ENCODE measurements at places on chromosomes 1 and 21.

GRCh38 chr1:39450956-39451606, 40.4 kb upstream of the BMP8A start:
- DNase-seq, result no peak

DNA sequence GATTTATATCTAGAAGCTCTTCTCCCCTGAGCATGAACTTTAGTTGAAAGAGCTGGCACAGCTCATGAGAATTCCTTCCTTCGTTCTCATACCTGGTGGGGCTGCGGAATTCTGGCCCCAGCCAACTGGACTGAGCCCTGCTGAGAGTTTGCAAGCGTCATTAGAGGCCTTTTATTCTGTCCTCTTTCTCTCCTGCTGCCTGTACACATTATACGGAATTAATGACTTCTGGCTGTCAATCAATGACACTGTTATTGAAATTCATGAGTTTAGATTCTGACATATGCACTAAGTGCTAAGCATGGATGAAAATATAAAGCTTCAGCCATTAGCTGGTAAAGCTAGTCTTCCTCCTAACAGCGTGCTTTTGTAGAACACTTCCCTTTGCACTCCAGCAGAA, 27.5 kb downstream of the KAZN start:
- no peak for DNase-seq

GRCh38 chr1:22753481-22753971, 42.9 kb downstream of the EPHB2 start:
- DNase-seq, result no peak

DNA sequence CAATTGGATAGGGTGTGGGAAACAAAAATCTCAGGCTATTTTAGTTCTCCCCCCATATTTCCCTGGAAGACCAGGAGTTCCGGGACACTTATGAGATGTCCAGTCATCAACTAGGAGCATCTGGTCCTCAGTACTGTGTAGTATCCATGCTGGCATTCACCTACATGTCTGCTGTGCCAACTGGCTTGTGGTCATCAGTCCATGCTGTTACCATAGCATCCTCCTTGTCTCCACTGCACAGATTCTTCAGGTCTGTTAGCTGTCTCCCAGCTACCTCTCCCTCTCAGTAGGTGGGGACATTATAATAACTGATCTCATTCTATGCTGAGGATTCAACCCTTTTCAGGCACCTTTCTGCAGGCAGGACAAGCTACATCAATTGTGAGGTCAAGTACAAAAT, 302.9 kb downstream of the BARHL2 start:
- DNase-seq, result no peak

GRCh38 chr21:31604591-31605190, 54.8 kb upstream of the SOD1 start:
- DNase-seq, result peak; percentile 90

DNA sequence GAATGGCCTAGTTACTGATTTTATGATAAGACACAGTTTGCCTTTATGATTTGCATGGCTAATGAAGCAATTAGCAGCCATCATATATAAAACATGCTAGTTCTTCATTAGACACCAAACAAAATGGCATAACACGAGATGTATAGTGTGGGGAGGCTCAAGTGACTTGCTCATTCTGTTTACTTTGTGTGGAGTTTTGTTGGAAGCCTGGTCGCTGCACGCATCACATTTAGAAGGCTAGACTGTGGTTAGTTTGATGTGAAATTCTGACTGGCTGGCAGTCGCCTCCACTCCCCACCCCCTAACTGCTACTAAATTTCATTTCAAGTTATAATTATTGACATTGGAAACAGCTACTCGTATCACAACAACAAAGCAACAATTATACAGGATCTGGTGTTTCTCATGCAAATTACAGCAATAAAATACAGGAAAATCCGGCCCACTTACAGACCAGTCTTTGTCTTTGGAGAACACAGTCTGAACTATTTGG, 356.1 kb downstream of the LMO4 start:
- DNase-seq, result no peak

GRCh38 chr1:212207118-212207517, 78.1 kb upstream of the PPP2R5A start:
- DNase-seq, result no peak

DNA sequence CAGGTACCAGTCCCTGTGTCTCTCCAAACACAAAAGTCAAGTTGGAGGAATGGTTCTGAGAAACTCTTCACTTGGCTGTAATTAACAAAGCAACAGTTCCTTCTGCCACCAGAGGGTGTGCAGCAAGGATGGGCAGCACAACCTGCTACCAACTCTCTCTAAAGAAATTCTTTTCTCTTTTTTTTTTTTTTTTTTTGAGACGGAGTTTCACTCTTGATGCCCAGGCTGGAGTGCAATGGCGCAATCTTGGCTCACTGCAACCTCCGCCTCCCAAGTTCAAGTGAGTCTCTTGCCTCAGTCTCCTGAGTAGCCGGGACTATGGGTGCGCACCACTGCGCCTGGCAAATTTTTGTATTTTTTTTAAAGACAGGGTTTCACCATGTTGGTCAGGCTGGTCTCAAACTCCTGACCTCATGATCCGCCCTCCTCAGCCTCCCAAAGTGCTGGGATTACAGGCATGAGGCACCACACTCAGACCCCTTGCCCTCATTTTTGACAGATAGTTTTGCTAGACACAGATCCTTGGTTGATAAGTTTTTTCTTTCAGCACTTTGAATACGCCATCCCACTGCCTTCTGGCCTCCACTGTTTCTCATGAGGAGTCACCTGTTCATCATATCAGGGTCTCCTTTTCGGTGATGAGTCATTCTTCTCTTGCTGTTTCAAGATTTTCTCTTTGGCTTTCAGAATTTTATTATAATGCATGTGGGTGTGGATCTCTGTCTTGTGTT, 12.1 kb upstream of the DEGS1 start:
- no peak for DNase-seq

- no peak for DNase-seq
These were observed 949.4 kb upstream of the ADGRL4 start for GRCh38 chr1:79955966-79956365.

GRCh38 chr1:168470901-168471431, 72.8 kb downstream of the XCL2 start:
- DNase-seq, result no peak

DNA sequence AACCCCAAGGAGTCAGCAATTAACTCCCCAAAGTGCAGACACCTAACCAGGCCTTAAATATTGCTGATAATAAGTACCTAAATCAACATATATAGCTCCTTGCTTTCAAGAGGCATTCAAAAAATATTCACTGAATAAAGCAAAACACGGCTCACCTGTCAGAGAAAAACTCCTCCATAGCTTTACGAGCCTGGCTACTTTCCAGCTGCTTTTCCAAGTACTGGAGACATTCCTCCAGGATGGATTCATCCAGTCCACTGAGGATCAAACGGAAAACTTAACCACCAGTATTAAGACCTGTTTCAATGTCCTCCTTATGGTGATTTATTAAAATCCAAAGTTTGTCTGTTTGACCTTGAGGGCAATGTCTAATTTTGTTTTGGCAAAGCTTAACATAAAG, 44.6 kb downstream of the UBR4 start:
- DNase-seq, result no peak

GRCh38 chr1:174314433-174314832, 133.3 kb upstream of the GPR52 start:
- no peak for DNase-seq

- DNase-seq, result no peak
These were observed 11.6 kb upstream of the TNFSF18 start for GRCh38 chr1:173062150-173062938.

- DNase-seq, result peak; percentile 42
These were observed 155.2 kb upstream of the KAZN start for GRCh38 chr1:14443164-14443787.

GRCh38 chr1:181104042-181104789, 15.7 kb downstream of the IER5 start:
- no peak for DNase-seq

DNA sequence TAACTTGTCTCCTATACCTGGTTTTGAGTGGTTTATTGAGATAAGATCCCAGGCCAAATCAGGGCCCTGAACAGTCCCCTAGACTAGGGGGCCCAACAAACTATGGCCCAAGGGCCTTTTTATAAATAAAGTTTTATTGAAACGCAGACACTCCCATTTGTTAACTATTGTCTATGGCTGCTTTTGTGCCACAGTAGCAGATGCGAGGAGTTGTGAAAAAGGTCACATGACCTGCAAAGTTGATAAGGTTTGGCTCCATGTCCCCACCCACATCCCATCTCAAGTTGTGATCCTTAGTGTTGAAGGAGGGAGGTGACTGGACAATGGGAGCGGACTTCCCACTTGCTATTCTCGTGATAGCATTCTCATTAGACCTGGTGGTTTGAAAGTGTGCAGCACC, 29.5 kb upstream of the RAB4A start:
- no peak for DNase-seq

DNA sequence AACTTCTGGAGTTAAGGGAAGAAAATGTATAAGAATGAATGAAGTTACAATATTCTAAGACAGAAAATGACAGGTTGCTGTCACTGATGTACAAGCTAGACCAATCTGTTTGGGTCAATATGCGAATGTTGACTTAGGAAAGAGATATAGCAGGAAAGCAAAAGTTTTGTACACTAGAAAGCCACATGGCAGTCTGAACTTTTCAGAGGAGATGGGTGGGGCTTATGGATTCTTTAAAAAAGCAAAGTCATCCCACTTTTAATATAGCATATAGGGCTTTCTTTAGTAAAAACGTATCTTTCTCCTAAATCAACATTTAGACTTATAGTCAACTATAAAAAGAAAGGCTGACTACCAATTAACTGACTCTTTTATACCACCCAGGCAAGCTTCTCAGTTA, 381.2 kb downstream of the PTPRC start:
- DNase-seq, result no peak

DNA sequence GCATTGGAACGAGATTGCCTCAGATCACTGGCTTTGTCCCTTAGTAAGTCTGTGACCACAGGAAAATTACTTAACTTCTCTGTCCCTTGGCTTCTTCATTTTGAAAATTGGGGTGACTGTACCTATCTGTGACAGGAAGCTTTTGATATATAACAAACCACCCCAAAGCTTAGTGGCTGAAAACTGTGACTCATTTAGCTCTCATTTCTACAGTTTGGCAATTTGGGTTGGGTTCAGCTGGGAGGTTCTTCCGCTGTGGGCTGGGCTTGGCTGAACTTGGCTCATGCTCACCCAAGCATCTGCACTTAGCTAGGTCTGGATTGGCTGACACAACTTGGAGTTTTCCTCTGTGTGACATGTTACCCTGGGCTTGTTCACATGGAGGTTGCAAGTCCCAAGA, 14.0 kb downstream of the C1orf94 start:
- DNase-seq, result no peak

DNA sequence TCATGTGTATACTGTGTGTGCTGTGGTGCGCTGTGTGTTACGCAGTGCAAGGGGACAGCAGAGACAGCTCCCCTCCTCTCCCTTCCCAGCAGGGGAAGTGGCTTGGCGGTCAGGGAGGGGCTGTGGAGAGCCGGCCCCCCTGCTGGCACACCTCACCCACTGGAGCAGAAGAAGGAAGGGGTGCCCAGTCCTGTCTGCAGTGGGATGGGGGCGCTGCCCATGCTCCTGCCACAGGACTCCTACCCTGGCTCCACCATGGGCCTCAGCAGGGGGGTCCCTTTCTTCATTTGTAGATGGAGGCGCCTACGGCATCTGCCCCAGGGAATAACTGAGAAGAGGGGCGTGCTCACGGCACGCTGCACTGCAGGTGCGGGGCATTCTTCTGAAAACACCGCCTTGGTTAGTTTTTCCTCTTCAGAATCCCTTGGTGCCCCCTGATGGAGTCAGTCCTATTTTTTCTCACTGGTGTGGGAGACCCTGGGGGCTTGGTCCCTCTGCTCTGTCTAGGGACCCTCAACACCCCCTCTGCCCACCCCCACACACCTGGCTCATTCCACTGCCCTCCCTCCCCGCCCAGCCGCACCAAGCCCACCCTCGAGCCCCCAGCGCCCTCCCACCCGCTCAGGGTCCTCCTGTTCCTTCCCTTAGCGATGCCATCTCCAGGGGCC, 13.8 kb upstream of the LDLRAP1 start:
- DNase-seq, result no peak

GRCh38 chr1:38662126-38662525, 197.4 kb downstream of the RRAGC start:
- DNase-seq, result no peak

Measured in posterior cingulate gyrus (tissue), 11 donors.